ENCODE measurements at places on chromosomes 12 and 14.
A peak's percentile ranks its signal among the peaks of the same experiment; 100 is the strongest.

DNA sequence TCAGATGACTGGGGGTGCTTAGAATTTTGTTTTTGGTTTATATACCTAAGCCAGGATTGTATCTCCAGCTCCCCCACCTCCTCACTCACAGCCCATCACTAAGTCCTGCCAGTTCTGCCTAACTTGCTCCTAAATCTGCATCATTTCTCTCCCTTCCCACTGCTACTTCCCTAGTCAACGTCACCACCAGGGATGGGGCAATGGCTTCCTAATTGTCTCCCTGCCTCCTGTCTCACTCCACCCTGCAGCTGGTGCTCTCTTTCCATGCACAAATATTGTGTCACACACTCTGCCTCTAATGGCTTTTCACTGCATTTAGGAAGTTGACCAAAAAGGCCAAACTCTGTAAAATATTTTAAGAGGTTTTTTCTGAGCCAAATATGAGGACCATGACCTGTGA lies 11.5 kb downstream of the OAS2 start:
- no peak for DNase-seq
- no peak overlapping the region for H3K27ac ChIP-seq
- H3K4me1 ChIP-seq = peaks cover 16% of the 10 kb centered on the region
- H3K27me3 ChIP-seq = no peaks in the 10 kb centered on the region
- peaks cover 4% of the 10 kb centered on the region for H3K36me3 ChIP-seq

GRCh38 chr14:100476012-100476822 lies 111.0 kb downstream of the BEGAIN start:
- no peak for DNase-seq
- no peaks in the 10 kb centered on the region for H3K27me3 ChIP-seq
- H3K4me1 ChIP-seq = no peaks in the 10 kb centered on the region

DNA sequence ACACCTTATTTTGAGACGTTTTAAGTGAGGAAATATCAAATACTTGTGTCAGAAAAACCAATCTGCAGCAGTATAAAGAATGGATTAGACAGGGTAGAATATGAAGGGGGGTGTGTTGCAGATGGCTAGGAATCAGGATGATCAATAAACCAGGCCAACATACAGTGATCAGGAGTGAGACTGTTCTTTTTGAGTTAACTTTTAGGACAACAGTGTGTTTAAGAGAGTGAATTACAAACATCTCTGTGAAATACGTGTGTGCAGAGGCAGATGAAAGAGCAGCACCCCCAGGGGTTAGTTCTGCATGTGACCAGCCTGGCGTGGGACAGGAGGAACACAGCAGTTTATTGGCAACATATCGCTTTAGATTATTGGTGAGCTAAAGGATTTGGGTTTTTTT lies 10.6 kb upstream of the NRDE2 start:
- no peak for DNase-seq
- H3K27ac ChIP-seq = no peak overlapping the region
- no peaks in the 10 kb centered on the region for H3K36me3 ChIP-seq

GRCh38 chr14:75231320-75231719 lies 47.3 kb upstream of the FOS start:
- no peaks in the 10 kb centered on the region for H3K27me3 ChIP-seq
- H3K4me3 ChIP-seq = no peak overlapping the region
- H3K27ac ChIP-seq = peak overlapping the region; percentile 9
- no peaks in the 10 kb centered on the region for H3K36me3 ChIP-seq
- H3K4me1 ChIP-seq = peaks cover 27% of the 10 kb centered on the region

DNA sequence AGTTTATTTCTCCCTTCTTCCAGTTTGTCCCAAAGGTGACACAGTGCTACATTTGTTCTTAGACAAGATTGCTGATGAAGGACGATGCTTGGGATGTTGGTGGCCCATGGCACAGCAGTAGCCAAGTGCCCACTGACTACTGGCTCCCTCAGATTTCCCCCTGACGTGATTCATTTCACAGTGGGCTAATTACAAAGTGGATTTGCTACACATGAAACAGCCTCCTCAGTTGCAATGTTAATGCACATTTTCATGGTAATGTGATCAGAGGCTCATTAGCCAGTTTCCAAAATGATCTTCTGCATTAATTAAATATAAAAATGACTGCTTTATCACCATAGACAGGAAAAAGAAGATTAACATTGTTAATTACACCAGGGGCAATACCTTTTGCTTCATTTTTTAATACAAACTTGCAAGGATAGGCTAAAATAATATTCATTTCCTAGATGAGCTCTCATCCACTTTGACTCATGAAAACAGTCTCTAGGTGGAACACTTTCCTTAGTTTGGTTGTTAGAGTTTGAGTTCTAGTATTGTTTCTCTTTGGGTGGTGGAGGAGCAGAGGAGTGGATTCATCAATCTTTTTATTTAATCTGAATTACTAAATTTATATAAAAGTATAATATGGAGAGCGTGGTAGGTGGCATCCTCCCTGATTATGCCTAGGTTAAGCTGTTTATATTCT lies 250.9 kb downstream of the PDZRN4 start:
- no peak overlapping the region for H3K4me3 ChIP-seq
- no peak overlapping the region for H3K27ac ChIP-seq
- peaks cover 25% of the 10 kb centered on the region for H3K4me1 ChIP-seq
- no peak for DNase-seq
- H3K36me3 ChIP-seq = no peaks in the 10 kb centered on the region

DNA sequence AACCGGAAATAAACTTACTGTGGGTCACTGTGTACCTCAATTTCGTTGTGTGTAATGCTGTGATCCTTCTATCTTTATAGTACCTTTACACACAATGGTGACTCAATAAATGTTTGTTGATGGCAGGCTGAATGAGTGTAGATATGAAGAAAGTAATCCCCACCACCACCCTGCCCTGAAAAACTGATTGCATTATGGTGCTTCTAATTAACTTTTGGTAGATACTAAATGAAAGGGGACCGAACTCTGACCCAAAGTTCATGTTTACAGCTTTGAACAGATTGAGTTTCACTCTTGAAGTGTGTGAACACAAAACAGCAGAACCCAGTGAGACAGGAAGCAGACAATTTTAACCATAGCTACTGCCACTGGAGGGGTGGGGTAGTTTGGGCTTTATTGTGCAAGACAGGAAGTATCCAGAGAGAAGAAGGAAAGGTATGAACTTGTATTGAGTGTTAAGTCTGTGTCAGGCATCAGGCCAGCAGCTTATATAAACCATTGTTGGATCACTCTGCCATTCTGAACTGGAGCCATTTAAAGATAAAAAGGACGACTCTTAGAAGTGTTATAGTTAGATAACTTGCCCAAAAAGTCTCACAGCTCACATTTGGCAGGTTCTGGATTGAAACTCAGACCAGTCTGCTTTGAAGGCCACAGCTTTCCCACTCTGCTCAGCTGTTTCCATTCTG lies 197.0 kb upstream of the AMIGO2 start:
- no peaks in the 10 kb centered on the region for H3K27me3 ChIP-seq
- no peaks in the 10 kb centered on the region for H3K36me3 ChIP-seq
- DNase-seq = no peak
- H3K4me3 ChIP-seq = no peak overlapping the region

- H3K36me3 ChIP-seq = peaks cover 12% of the 10 kb centered on the region
- H3K27me3 ChIP-seq = no peaks in the 10 kb centered on the region
- no peak for DNase-seq
Observed at GRCh38 chr12:1369460-1369859, 224.9 kb downstream of the FBXL14 start.

DNA sequence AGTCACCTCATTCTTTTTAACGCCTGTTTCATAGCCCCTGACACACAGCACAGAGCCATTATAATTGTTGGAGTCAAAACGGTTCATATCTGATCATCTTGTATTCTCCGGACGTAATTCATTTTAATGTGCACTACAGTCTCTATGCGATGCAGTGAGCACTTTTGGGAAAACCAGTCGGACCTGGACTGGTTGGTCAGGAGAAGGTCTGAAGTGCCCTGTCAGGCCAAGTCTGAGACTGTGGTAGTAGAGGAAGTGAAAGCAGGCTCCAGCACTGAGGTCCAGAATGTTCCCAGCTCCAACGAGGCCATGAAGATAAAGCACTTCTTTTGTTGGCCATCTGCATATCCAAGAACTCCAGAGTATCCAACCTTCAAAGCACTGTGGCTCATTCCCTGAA lies 117.1 kb upstream of the NCOR2 start:
- H3K36me3 ChIP-seq = no peaks in the 10 kb centered on the region
- no peaks in the 10 kb centered on the region for H3K27me3 ChIP-seq
- no peak overlapping the region for H3K27ac ChIP-seq
- no peak for DNase-seq

DNA sequence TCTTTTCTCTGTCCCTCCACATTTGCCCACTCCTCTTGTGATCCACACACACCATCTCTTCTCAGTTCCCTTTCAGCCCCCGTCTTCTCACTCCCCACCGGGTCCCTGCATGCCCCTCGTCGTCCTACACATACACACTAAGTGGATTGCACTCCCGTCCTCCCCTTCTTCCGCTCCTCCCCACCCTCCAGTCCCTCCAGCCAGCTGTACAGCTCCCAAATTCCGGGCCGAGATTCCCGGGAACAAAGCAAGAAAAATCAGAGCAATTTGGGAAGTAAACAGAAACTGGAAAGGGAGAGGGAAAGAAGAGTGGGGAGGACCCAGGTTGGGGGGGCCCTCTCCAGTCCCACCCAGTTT lies 282 bp upstream of the IGFBP6 start:
- peak; percentile 42 for DNase-seq
- peaks cover 39% of the 10 kb centered on the region for H3K4me1 ChIP-seq
- H3K4me3 ChIP-seq = peak overlapping the region; percentile 90
- peaks cover 66% of the 10 kb centered on the region for H3K27me3 ChIP-seq
- H3K27ac ChIP-seq = no peak overlapping the region
- no peaks in the 10 kb centered on the region for H3K36me3 ChIP-seq

DNA sequence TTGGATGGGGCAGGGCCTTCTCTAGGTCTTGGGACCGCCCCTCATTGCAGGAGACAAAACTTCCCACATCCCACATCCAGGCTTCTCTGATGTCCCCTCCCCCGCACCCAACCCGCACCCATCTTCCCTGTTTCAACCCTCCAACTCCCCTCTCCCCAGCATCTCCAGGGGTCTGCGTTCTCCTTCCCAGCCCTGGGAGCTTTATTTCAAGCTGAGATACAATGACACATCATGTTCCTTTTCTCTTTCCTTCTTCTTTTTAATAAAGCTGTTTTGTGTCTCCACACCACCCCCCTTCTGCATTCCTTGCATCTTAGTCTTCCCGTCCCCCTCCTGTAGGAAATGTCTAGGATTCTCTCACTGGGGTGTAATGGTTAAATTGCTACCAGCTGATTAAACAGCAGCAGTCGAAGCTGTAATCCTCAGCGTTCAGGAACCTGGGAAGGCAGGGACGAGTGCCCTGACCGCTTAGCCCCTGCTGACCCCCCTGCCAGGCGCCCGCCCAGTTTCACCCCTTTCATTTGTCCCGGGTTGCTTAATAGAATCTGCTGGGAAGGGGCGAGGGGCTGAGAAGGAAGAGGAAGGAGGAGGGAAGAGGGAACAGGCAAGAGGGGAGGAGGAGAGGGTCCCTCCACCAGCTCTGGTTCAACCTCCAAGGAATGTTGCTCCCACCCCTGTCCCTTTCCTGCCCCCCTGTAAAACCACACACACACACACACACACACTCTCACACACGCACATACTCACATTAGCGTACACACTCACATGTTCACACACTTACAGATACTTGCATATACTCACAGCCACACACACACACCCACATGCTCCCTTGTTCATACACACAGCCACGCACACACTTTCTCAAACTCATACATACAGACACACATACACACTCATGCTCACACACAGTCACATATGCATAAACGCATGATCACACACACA lies 104.5 kb upstream of the MED13L start:
- H3K27me3 ChIP-seq = peaks cover 17% of the 10 kb centered on the region
- peak overlapping the region; percentile 73 for H3K4me3 ChIP-seq
- DNase-seq = peak; percentile 58
- H3K4me1 ChIP-seq = peaks cover 52% of the 10 kb centered on the region
- H3K36me3 ChIP-seq = no peaks in the 10 kb centered on the region

DNA sequence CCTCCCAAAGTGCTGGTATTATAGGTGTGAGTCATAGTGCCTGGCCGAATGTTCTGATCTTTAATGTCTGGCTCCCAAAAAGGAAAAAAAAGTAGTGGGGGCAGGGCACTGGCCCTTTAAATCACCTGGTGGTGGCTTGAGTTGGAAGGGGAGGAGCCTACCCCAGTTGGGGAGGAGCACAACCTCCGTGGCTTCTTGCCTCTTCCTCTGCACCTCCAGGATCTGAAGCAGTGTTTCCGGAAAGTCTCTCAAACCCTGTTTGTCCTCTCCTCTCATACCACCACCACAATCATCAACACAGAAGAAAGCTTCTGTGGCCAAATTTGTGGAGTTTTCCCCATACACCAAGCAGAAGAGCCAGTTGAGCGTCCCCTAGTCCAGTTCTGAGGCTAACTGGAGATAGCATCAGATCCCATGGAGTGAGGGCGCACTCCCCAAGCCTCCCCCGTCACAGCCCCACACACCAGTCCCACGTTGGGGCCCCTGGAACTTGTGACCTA lies 24.3 kb upstream of the RCOR1 start:
- H3K4me3 ChIP-seq = peak overlapping the region; percentile 39
- H3K4me1 ChIP-seq = peaks cover 26% of the 10 kb centered on the region
- peak overlapping the region; percentile 91 for H3K27ac ChIP-seq
- peaks cover 8% of the 10 kb centered on the region for H3K36me3 ChIP-seq

DNA sequence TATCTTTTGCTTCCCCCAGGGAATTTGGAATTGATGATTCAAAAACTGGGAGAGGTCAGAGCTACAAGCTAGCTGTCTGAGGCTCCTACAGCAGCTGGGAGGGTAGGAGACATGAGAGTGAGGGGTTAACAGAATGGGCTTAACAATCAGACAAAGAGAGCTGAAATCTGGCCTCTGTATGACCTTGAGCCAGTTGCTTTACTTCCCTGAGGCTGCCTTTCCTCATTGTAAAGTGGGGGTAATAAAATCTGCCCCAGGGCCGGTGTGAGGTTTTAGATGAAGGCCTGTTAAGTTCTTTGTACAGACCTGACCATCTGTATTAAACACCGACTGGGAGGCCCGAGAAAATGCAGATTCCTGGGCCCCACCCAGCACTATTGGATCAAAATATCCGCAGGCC lies 164.3 kb upstream of the NOS1 start:
- no peak for DNase-seq
- no peaks in the 10 kb centered on the region for H3K36me3 ChIP-seq
- no peak overlapping the region for H3K27ac ChIP-seq
- no peaks in the 10 kb centered on the region for H3K4me1 ChIP-seq
- no peaks in the 10 kb centered on the region for H3K27me3 ChIP-seq
- H3K4me3 ChIP-seq = no peak overlapping the region

GRCh38 chr12:69602954-69603353 lies 7.8 kb downstream of the LRRC10 start:
- H3K27ac ChIP-seq = no peak overlapping the region
- H3K4me3 ChIP-seq = no peak overlapping the region
- H3K27me3 ChIP-seq = no peaks in the 10 kb centered on the region

- H3K36me3 ChIP-seq = no peaks in the 10 kb centered on the region
- H3K27ac ChIP-seq = no peak overlapping the region
- DNase-seq = no peak
- H3K4me1 ChIP-seq = no peaks in the 10 kb centered on the region
Observed at GRCh38 chr12:15152456-15152855, 68.8 kb downstream of the RERG start.

GRCh38 chr12:75720812-75721641 lies 209.6 kb upstream of the KRR1 start:
- DNase-seq = peak; percentile 35
- H3K4me1 ChIP-seq = peaks cover 64% of the 10 kb centered on the region
- peaks cover 31% of the 10 kb centered on the region for H3K27me3 ChIP-seq
- H3K4me3 ChIP-seq = peak overlapping the region; percentile 3

GRCh38 chr12:67069451-67070306 lies 199.5 kb upstream of the CAND1 start:
- H3K27ac ChIP-seq = peak overlapping the region; percentile 50
- no peaks in the 10 kb centered on the region for H3K36me3 ChIP-seq
- peaks cover 16% of the 10 kb centered on the region for H3K27me3 ChIP-seq
- DNase-seq = peak; percentile 74
- peak overlapping the region; percentile 81 for H3K4me3 ChIP-seq
